ENCODE measurements at places on chromosomes 12 and 14. TPM values are rescaled to one million over a fixed set of nuclear protein-coding genes. Genes with fewer than 3 reads are reported as not detected.

KLRK1 gene
- 0.93 TPM for total RNA-seq

DNA sequence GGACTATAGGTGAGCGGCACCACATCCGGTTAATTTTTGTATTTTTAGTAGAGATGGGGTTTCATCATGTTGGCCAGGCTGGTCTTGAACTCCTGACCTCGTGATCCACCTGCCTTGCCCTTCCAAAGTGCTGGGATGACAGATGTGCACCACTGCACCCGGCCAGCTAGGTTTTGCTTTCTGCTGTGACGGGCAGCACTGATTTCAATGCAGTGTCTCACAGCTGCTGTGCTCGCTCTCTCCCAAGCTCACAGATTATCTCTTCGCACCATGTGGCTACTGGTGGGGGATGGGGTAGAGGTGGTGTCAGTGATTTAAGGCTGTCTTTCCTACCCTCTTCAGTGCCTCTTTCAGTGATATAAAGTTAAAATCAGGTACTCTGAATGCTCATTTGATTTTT lies 909.1 kb downstream of the TRHDE start:
- H3K36me3 ChIP-seq: no peaks in the 10 kb centered on the region
- no peak overlapping the region for H3K4me3 ChIP-seq
- H3K27ac ChIP-seq: no peak overlapping the region

EXOC3L4 gene
- total RNA-seq: not detected

FOXN4 gene
- not detected for total RNA-seq

OTOGL gene
- not detected for total RNA-seq

SLC39A5 gene
- 0.80 TPM for total RNA-seq

DNA sequence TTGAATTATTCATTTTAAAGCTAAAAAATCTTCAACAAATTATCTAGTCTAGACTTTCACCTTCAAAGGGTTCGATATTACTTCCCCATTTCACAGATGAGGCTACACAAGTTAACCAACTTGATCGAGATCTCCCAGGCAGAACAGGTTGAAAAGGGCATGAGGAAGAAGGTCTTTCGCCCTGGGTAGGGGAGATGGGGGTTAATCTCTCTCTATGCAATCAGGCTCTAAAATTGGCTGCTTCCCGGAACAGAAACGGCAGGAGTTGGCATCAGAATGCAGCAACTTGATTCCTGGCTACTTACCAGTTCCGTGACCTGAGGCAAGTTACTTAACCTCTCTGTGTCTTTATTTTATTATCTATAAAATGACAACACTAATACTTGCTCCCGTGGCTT lies 2.4 kb upstream of the CISTR start:
- DNase-seq: no peak
- no peak overlapping the region for H3K4me3 ChIP-seq
- peaks cover 25% of the 10 kb centered on the region for H3K4me1 ChIP-seq
- no peak overlapping the region for H3K27ac ChIP-seq
- peaks cover 26% of the 10 kb centered on the region for H3K27me3 ChIP-seq

GRCh38 chr14:103104654-103105452 lies 10.3 kb downstream of the EXOC3L4 start:
- H3K4me3 ChIP-seq: no peak overlapping the region
- no peaks in the 10 kb centered on the region for H3K36me3 ChIP-seq
- no peak overlapping the region for H3K27ac ChIP-seq

LRTM2 gene
- not detected for total RNA-seq

DNA sequence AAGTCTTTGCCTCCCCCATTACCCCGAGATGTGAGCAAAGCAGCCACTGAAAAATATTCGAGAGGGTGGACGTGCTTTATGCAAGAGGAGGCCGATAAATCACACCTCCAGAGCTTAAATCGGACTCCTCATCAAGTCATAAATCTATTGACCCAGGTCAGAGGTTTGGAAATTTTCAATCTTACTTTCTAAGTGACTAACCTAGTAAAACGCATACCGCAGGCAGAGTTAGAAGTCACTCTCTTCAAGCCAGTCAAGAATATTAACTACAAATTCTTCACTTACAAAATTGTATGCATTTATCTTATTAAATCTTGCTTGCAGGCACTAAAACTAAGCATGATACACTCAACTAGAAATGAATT lies 34.9 kb downstream of the GPHB5 start:
- no peaks in the 10 kb centered on the region for H3K36me3 ChIP-seq
- H3K4me1 ChIP-seq: no peaks in the 10 kb centered on the region
- H3K4me3 ChIP-seq: no peak overlapping the region
- H3K27me3 ChIP-seq: peaks cover 5% of the 10 kb centered on the region
- DNase-seq: no peak
- H3K27ac ChIP-seq: no peak overlapping the region

GRCh38 chr12:124583854-124584253 lies 16.4 kb upstream of the NCOR2 start:
- peaks cover 4% of the 10 kb centered on the region for H3K4me1 ChIP-seq
- H3K36me3 ChIP-seq: no peaks in the 10 kb centered on the region
- no peak overlapping the region for H3K4me3 ChIP-seq
- H3K27ac ChIP-seq: no peak overlapping the region
- no peak for DNase-seq
- peaks cover 11% of the 10 kb centered on the region for H3K27me3 ChIP-seq

TSPAN19 gene
- total RNA-seq: not detected

All from activated CD4-positive, alpha-beta memory T cell treated with anti-CD3 and anti-CD28 coated beads, Interleukin-2, amount 10 ng/mL, durations not matched to agents 7 days and 5 days (primary cell).